ENCODE measurements at places on chromosomes 5 and 9.

- DNase-seq = no peak
Observed at GRCh38 chr9:102844716-102845115, 150.4 kb upstream of the CYLC2 start.

- DNase-seq = no peak
Observed at GRCh38 chr9:88508326-88508725, 26.7 kb upstream of the NXNL2 start.

- DNase-seq = no peak
Observed at GRCh38 chr5:20109326-20109725, 121.3 kb upstream of the CDH18 start.

DNA sequence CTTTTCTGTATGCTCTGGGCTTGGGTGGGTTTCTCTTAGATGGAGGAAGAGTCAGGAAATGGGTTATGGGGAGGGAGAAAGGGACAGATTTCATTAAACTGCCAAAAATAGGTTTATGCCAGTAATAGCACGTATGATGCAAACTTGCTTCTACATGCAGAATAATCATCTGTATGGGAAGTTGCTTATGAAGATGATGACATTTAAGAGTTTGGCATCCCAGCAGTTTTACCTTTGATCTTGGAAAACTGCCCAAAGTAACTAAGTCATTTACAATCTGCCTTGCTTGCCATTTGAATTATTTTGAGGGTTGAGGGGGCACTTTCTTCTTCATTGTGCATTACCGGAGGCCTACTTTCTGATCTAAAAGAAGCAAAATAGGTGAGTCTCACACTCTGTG is 282.9 kb upstream of the ANKRD55 start:
- DNase-seq = no peak

DNA sequence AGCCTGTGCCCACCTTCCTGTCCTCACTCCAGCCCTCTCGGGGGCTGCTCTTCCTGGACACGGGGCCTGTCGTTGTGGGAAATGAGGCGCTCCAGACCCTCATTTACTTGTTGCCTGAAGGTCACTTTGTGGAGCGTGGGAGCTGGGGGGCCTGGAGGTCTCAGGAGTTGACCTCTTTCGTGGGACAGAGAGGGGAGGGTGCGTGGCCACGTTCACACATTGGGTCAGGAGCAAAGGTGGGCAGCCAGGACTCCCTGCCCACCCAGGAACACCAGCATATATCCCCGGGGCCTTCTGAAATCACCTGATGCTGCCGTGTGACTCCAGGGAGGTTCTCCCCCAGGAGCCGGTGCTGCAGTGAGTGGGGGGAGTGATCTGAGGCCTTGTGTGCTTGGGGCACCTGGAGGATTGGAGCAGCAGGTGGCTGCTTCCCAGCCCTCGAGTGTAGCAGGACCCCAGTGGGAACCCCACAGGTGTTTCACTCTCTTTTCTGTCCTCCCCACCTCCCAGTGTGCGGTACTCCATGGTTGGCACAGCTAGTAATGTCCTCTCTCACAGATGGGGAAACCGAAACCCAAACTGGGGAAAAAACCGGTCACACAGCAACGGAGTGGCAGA is 20.3 kb downstream of the NCS1 start:
- DNase-seq = no peak

DNA sequence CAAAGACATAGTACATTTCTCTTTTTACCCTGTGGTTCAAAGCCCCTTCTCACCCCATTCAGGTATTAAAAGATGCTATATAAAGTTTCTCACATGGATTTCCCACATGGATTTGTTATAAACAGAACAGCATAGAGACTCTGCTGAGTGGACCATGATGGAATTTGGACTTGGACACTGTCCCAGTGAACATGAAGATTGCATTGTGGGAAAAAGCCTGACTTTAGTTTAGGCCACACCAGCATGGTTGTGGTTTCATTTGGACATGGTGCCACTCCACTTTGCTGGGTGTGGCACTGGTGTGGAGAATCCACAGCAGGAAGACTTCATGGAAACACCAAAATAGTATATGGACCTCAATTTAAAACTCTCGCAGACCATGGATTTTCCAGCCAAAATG is 124.6 kb downstream of the ARHGAP26 start:
- DNase-seq = peak; percentile 73

GRCh38 chr5:14286574-14287421 is 143.7 kb downstream of the TRIO start:
- DNase-seq = no peak

GRCh38 chr5:112757468-112758208 is 20.0 kb downstream of the APC start:
- no peak for DNase-seq

- no peak for DNase-seq
Observed at GRCh38 chr5:97418462-97418861, 235.4 kb upstream of the RIOK2 start.

DNA sequence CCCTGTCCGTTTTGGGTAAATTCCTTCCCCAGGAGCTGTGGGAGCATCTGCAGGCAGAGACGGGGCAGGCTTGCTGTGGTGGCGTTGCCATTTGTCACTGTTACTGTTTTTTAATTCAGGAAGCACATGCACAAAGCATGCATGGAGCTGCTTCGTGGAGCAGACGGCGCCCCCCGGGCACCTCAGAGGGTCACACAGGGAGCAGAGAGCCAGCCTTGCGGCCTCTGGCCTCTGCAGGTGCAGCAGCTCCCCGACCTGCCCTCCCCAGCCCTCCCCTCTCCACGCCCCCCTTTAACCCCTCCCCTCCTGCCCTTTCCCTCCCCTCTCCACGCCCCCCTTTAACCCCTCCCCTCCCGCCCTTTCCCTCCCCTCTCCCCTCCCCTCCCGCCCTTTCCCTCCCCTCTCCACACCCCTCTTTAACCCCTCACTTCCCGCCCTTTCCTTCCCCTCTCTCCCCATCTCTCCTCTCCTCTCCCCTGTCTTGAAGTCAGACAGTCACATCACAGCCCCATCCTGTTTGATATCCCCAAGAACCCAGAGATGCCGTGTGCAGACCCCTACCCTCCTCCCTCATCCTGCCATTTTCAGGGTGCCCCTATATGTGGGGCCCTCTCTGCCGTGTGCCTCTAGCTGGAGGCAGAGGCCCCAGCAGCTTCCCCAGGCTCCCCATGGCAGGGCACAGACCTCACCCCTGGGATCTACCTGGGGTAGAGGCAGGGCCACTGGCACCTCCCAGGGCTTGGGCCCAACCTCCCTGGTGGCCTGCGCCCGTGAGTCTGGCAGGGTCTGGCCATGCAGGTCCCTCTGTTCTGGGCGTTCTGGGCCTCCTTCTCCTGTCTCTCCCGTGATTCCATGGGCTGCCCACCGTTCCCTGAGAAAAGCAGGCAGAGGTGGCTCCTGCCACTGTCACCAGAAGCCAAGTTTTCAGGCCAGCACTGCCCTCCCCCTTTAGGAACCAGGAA is 29.6 kb upstream of the UBAC1 start:
- no peak for DNase-seq

DNA sequence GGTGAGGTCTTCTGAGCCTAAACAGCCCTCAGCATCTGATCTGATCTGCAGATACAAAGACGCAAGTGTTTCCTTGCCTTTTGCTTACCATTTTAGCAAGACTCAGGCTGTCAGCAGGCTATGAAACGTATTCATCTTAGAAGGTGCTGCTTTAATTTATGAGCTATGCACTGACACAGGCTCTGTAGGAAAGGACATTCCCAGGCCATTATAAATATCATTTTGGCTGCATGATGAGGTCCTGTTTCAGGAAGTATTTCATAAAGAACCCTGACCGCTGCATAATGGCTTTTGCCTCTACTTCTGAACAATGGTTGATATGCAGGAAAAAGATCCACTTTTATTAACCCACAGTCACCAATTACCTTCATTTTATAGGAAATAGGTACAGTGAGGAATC is 98.4 kb upstream of the CAST start:
- no peak for DNase-seq

GRCh38 chr5:160036884-160037283 is 27.9 kb downstream of the TTC1 start:
- DNase-seq = no peak

DNA sequence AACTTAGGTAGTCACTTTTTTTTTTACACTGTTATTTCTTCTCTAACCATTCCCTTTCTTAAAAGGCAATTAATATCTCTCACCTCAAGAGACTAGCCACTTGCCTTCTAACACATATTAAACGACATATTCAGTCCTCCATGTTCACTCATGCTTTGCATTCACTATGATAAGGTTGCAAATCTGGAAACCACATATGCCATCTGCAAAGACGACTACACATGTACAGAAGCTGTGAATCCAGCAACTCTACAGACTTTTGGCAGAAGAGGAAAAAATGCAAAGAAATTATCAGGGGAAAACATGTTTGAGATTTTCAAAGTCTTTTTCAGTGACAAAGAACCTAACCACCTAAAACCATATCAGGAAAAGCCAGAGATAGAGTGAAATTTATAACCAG is 112.1 kb downstream of the EPB41L4A start:
- DNase-seq = no peak

- no peak for DNase-seq
Observed at GRCh38 chr9:114962809-114963208, 32.4 kb upstream of the TNFSF8 start.

Data from BJ (cell line).